ENCODE measurements at places on chromosomes 2 and 18. TPM values are rescaled to one million over a fixed set of nuclear protein-coding genes. Genes with fewer than 3 reads are reported as not detected.

Gene GDF7
- total RNA-seq = 0.32 TPM

Gene SERPINB5
- total RNA-seq = not detected

Gene TWIST2
- 2.6 TPM for total RNA-seq

Gene FNDC4
- total RNA-seq = 1.8 TPM

Gene UGT1A8
- not detected for total RNA-seq

Gene SLC25A12
- 134 TPM for total RNA-seq

- DNase-seq = peak; percentile 83
Observed at GRCh38 chr2:96869822-96870625, at the start of gene SEMA4C. SEMA4C (minus strand) TSS chr2:96870080; CDS start chr2:96867886, 2,194 bp downstream.

GRCh38 chr18:13606604-13607254, 119.6 kb downstream of the FAM210A start:
- no peak for DNase-seq

- DNase-seq = no peak
Observed at GRCh38 chr18:78408623-78409022, 571.0 kb upstream of the SALL3 start.

DNA sequence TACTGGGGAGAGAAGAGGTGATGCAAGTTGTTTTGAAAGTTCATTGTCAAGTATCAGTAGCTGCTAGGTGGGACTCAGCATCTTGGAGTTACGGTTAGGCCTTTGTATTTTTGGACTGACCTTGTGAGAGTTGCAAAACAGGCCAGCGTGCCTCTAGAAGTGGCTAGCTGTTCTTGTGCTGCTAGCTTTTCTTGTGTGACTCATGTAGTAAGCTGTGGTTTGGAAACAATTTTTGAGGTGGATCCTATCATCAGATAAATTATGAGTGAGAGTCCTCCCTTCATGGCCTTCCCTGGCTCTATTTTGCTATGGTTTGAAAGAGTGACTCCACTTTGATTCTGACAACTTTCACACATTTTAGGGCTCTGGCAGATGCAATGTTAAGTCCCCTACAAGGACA, 409.2 kb upstream of the HS6ST1 start:
- DNase-seq = no peak

- peak; percentile 71 for DNase-seq
Observed at GRCh38 chr2:217935235-217935879, 67.4 kb downstream of the TNS1 start.

- no peak for DNase-seq
Observed at GRCh38 chr2:12183032-12183645, 436.7 kb downstream of the LPIN1 start.

- DNase-seq = peak; percentile 44
Observed at GRCh38 chr2:110113961-110114591, 1.5 kb downstream of the MALL start.

GRCh38 chr2:205792908-205793307, 110.6 kb downstream of the NRP2 start:
- no peak for DNase-seq
